Hematopoietic multipotent progenitor cell treated with erythropoietin and hydrocortisone succinate and interleukin-3 and kit ligand, for 4 days (in vitro differentiated cells): ENCODE measurements at places on chromosomes 3 and 15.
A peak's percentile ranks its signal among the peaks of the same experiment; 100 is the strongest.

DNA sequence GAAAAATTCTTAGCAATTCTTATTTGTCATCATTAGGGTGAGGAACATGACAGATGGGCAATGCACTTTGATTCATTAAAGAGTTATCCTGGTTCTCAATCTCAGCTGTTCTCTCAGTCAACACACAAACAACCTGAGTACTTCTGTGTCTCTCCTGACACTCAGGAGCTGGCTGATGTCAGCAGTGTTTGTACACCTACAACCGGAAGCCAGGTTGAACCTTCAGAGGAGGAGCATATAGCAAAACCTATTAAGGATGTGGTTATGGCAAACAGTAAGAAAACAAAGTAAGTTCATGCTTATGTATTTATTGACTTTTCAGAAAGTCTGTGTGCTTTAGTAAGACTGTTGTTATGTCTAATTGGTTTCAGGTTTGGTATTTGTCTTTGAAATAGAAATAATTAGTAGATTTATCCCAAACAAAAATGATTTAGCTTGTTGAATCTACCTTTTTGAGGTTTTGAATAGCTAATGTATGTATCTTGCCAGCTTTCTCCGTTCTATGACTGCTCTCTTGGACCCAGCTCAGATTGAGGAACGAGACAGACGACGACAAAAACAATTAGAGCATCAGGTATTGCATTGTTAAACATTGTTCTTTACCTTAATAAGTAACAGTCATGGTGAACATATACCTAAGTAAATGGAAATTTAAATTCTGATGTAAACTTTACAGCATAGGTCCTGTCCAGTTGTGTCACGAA lies 36.6 kb downstream of the CCDC66 start:
- no peak for DNase-seq

DNA sequence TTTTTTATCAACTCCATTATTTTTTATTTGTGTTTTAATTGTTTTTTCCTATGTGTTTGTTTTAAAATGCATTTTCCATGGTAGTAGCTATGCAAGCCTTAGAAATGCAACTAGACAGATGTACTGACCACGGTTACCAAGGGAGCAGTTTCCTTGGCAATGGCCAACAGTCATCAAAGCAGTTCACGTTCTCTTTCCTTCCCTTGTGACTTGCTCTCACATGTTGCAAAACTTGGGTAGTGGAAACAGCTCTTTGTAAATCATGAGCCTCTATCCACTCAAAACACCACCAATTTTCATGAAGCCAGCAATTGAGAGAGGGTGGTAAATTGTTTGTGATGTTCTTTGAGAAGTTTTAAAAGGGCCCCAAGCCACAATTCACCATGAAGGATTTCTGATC lies 499.4 kb upstream of the MDFIC2 start:
- DNase-seq = peak; percentile 52

DNA sequence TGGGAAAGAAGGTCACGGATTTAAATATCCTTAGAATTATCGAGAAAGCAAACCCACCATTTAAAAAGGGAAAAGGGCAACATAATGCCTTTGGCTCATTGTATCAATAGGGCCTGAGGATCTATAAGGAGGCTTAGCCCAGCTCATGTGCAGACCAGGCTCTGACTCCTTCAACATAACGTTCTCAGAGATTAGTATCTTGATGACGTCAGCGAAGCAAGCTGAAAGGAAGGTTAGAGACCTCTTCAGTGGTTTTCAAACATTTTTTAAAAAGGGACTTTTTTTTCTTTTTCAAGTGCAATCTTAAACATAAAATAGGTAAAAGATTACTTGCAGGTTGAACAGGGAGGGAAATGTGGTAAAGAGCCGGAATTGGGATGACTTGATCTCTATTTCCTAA lies 463.9 kb upstream of the ADAMTS9 start:
- no peak for DNase-seq

GRCh38 chr3:111902534-111902933 lies 43.5 kb downstream of the PHLDB2 start:
- no peak for DNase-seq

GRCh38 chr3:44418549-44418948 lies 58.9 kb downstream of the ZNF445 start:
- DNase-seq = no peak

GRCh38 chr3:110031975-110032374 lies 694.6 kb upstream of the DPPA4 start:
- no peak for DNase-seq

DNA sequence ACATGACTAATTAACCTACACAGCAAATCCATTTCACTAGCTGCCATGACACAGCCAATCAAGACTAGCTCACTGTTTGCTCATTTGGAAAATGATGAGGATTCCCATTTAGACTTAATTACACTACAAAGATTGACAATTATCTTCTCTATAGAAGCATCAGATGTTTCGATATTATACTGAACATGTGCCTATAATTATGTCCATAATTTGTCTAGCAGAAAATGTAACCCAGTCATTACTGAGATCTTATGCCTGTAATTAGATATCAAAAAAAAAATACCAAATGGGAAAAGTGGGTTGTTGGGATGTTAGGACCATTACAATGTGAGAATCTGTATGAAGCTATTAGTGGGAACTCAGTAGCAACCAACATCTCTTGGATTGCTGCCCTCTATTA lies 344.2 kb upstream of the MCTP2 start:
- DNase-seq = no peak

DNA sequence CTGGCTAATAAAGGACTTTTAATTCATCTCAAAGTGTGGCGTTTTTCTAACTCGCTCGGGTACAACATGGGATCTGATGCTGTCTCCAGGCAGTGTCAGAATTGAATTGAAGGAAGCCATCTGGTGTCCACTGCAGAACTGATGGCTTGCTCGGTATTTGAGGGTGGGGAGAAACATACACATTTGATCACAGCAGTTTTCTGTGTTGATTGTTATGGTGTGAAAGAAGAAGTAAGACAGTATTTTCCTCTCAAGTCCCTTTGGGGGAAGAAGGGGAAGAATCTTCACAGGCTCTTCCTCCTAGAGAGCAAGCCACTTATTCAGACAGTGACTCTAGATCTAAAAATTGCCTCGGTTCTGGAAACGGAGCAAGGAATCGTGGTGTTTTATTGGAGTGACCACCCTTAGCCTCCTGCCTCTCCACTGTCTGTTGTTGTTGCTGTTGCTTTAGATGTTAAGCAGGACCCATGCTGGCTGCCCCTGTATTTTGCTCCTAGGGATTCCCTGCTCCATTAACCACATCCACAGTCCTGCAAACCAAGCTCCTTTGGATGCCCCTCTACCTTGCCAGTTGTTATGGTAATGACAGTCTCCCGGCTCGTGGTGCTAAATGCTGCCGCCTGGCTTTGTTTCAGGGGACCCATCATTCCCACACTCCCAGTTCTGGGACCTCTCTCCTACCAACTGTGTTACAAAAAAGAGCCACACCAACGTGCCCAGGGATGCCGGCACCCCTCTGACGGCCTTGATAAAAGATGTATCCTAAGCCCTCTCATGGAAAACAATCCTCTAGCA lies 15.3 kb upstream of the MCCC1 start:
- no peak for DNase-seq

- DNase-seq = no peak
Measured at GRCh38 chr3:138351916-138352550, 3.7 kb downstream of the MRAS start.

DNA sequence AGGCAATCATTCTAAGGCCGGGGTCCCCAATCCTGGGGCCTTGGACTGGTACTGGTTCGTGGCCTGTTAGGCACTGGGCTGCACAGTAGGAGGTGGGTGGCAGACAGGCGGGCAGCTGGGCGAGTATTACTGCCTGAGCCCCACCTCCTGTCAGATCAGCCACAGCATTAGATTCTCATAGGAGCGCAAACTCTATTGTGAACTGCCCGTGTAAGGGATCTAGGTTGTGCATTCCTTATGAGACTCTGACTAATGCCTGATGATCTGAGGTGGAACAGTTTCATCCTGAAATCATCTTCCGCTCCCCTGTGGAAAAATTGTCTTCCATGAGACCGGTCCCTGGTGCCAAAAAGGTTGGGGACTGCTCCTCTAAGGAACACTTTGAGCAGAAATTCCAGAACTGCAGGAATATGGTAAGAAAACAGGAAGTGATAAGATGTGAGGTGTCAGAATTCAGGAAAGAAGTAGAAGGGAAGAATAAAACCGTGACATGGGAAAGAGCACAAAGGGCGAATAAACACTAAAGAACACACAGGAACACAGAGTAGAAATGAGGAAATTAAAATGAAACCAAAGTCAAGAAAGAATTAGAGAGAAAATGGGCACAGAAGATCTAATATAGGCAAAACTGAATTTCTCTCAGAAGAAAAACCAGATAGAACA lies 57.6 kb downstream of the PDCD6IP start:
- no peak for DNase-seq

DNA sequence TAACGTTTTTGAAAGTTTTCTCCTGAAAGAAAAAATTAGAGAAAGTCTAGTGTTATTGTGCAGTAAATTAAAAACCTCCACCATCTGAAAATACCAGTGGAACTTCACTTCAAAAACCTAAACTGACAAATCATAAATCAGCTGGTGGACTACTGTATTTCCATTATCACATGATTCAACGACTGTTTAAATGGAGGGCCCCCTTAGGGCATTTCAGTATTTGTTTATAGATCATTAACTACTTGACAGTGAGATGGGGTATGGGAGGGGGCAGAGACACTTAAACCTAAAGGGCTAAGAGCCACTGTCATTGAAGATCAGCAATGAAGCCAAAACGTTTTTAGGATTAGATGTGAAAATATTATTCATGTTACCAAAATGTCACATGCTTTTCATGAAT lies 8.8 kb upstream of the C15orf61 start:
- DNase-seq = no peak

- DNase-seq = no peak
Measured at GRCh38 chr3:24123596-24123995, 178.5 kb downstream of the NR1D2 start.

GRCh38 chr3:182965861-182966366 lies 14.4 kb downstream of the DCUN1D1 start:
- no peak for DNase-seq

GRCh38 chr3:174681784-174682183 lies 177.3 kb upstream of the NAALADL2 start:
- no peak for DNase-seq

DNA sequence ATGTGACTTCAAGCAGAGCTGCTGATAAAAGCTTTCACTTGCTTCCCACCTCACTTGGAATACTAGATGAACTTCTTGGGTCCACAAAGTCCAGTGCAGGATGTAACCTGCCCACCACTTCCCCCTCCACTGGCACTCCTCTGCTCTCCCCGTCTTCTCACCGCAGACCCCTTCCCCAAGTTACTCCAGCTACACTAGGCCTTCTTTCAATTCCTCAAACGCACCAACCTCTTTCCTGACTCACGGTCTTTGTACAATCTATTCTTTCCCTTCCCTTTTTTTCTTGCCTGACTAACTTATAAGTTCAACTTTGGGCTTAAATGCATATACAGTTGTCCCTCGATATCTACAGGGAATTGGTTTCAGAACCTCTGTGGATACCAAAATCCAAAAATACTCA lies 5.2 kb upstream of the ATP13A3 start:
- no peak for DNase-seq

DNA sequence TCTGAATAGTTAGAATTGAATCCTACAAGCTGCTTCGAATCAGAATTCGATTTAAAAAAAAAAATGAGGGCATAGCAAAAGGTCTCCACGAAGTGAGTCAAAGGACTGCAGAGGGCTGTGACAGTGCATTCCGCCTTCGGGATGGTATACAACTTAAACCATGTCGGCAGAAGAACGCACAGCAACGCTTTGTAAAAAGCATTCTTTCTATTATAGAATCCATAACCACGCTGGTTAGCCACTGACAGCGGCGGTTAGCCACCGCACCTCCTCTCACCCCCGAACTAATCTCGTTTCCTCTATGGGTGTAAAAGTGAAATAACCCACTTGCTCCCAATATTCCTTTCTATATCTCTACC lies 664 bp upstream of the PIK3CA start:
- no peak for DNase-seq

DNA sequence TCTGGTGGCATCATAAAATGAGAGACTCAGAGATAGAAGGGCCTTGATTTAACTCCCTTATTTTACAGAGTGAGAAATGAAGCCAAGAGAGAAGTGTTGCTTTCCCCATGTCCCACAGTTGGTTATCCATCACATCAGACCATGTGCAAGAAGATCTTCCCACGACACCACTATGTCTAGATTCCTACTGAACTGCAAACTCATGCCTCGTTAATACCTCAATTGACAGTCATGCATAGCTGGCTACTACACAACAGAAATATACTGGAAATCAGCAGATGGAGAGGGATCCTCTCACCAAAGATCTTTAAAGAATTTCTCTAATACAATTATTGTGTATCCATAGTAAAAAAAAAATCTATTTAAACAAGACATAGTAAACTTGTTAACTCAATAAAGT lies 33.3 kb downstream of the PEAK1 start:
- DNase-seq = no peak

GRCh38 chr15:34365091-34365825 lies 1.7 kb downstream of the LPCAT4 start:
- DNase-seq = peak; percentile 43

DNA sequence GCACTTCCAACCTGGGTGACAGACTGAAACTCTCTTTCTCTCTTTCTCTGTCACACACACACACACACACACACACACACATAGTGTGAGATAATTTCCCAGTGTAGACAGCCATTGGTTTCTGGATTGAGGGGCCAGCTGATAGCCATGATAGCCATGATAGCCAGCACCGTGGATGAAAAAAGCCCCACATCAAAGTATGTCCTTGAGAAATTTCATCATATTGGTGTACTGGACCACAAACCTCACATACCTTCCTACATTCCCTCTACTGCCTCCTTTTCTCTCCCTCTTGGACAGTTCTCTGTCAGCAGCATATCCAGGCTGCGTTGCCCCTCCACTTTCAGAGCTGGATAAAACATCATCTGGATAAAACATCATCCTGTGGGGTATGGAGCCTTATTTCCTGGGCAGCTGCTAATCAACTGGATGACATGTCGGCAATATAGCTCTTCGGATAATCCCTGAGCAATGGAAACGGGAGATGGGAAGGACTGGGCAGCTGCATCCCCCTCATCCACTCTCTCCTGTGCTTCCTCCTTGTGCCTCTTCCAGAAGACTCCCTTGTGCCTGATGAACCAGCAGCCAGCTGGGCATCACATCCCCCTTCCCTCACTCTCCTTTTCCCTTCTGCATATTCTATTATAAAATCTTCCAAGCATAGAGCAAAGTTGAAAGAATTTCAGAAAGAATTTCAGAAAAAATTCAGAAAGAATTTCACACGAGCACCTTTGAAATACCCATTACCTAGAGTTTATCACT lies 39.3 kb downstream of the GRK7 start:
- DNase-seq = no peak

DNA sequence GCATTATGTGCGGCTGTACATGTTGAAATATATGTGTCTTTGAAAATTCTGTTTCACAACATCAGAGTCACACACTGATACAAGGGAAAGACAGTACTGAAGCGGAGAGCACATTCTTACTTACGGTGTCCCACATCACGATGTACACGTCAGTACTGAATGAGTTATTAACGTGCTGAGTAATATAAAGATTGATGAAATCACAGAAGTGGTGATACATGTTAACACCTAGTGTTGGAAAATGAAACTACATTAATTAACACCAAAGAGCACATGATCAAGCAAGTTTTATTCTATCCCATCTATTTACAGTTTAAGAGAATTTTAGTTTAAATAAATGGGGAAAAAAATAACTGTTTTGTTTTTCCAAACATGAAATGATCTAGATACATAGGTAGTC lies 15.6 kb downstream of the EOGT start:
- peak; percentile 16 for DNase-seq
